ENCODE measurements at places on chromosomes 3 and 15.

GRCh38 chr3:108202834-108203233 lies 19.4 kb downstream of the IFT57 start:
- DNase-seq, result no peak

DNA sequence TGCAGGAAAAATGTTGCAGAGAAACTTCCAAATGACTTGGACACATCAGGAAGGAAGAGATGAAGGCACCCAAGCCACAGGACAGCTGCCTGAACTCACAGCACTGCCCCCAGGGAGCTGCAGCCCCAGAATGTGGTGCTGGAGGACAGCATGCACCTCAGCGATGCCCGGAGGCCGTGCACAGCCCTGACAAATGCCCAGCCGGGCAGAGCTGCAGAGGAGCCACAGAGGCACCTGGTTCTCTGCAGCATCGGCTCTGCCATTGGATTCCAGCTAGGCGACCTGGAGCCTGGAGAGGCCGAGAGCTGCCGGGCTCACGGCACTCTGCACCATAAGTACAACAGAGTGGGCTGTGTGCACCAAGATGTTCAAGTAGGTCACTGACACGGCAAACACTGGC lies 97.5 kb downstream of the OCA2 start:
- no peak for DNase-seq

DNA sequence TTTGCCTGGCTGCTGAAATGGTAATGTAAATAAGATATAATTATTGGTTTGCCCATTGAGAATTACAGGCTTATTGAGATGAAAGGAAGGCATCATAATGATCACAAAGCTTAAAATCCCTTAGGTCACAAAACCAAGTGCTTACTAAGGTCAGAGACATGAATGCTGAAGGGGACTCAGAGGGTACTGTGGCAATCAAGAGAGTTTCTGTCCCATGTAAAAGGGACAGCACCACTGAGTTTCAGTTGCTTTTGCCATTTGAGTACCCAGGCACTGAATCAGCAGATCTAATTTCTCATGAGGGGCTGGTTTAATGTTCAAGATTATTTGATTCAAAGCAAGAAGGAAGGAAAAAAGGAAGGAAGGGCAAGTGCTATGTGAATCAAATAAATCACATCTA lies 127.0 kb downstream of the PLOD2 start:
- no peak for DNase-seq

- DNase-seq, result peak; percentile 37
Observed at GRCh38 chr3:128878556-128879124, 780 bp upstream of the ACAD9 start.

- no peak for DNase-seq
Observed at GRCh38 chr3:23798876-23799275, 6.9 kb upstream of the UBE2E1 start.

- no peak for DNase-seq
Observed at GRCh38 chr3:16396202-16396601, 117.3 kb downstream of the RFTN1 start.

DNA sequence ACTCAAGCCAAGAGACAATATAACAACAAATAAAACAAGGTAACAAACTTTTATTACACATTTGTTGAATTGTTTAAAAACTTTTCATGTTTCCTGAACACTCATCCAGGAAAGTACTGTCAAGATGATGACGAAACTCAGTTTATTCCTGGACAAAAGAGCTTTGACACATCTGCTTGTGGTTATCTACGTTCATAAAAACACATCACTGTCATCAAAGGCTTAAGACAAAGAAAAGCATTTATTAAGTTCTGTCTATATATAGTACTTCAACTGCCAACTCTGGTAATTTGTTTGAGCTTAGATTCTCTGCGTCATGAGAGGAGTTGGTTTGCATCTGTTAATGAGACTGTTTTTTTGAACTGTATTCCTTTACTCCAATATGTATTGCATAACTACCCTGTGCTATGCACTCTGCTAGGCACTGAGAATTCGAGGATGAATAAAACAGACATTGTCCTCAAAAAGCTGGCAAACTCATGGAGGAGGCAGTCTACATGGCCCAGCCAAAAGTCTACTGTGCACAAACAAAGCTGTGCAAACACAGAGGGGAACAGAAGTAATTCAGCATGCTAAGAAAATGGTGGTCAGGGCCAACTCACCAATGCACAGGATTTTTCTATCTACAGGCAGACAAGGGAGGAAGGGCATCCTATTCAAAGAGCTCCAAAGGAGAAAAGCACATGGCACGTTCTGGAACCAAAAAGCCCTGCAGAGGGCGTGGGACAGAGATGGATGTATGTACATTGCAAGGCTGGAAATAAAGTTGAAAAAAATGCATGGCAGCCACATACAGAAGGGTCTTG lies 21.5 kb downstream of the PLD1 start:
- peak; percentile 67 for DNase-seq

DNA sequence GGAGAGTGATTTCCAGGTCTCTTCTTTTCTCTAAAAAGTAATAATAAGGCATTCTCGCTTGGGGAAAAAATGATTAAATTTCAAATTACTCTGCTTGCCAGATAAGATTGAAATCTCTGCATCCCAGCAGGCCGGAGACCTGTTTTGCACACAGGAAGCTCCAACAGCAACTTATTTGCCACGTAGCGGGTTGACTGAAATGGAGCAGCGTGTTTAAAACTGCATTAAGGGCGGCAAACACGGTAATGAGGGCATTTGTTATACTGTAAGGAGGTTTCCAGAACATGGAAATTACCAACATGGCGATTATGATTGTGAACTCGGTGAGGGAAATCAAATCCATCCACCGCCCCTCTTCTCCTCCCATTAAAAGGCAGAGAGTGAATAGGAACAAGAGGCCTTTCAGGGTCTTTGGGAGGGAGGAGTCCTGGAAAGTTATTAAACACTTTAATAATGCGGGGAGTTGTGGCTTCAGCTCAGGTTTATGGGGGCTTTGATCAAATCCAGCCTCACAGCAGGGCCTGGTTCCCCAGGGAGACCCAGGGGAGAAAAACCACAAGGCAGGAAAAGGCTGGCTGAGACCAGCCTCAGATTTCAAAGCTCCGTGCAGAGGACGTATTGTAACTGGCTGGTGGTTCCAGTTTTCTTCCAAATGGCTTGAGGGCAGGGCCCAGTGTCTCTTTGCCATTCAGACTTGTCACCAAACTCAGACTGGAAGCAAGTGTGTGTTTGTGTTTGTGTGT lies 242.3 kb downstream of the TLE3 start:
- DNase-seq, result no peak

DNA sequence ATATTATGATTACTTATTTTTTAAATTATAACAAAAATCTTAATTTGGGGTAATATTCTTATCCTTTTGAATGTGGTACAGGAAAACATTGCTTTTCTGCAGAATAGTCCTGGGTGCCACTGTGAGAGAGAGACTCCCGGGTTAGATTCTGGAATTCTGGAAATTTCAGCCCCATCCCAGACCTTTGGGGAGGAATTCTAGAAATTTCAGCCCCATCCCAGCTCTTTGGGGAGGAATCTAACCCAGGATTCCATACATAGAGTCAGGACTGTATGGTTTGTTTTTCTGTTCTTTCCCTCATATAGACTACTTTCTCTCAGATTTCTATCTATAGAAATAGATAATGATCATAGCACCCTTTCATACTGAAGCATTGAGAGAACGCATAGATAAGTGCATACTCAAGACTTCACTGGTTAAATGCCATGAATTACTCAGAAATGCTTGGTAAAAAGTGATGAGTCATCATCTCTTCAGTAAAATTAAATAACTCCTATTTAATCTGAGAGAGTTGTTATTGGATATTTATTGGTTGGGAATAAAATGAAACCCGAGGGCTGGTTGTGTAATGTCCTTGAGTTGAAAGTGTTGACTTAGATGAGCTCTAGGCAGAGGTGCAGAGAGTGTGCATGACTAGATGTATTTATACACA lies 8.3 kb downstream of the EIF2AK4 start:
- no peak for DNase-seq

DNA sequence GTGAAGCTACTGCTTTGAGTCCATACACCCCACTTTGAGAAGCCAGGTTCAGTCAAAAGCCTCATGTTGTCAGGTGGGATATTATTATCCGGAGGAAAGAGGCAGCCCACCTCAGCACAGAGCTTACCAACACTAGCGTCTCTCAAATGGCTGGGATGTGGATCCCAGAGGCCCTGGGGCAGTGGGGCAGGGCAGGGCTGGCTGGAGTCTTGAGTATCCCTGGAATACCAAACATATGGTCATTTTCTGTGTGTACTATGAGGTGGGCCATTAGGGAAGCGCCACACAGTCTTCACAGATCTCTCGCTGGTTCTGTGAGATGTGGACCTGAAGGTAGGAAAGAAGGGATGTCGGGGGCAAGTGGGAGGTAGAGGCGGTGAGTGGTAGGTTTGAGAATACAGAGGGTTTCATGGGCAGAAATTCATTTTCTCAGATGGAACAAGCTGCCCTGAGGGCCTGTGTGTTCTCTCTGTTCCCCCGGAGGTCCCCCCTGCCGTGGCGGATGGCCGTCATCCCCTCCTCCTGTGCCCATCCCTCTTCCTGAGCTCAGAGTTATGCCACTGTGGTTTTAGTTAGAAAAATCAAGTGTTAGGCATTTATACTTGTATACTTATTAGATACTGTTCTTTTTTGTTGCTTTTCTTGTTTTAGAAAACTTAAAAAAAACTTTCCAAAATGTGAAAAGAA lies 66.4 kb downstream of the USP13 start:
- no peak for DNase-seq

DNA sequence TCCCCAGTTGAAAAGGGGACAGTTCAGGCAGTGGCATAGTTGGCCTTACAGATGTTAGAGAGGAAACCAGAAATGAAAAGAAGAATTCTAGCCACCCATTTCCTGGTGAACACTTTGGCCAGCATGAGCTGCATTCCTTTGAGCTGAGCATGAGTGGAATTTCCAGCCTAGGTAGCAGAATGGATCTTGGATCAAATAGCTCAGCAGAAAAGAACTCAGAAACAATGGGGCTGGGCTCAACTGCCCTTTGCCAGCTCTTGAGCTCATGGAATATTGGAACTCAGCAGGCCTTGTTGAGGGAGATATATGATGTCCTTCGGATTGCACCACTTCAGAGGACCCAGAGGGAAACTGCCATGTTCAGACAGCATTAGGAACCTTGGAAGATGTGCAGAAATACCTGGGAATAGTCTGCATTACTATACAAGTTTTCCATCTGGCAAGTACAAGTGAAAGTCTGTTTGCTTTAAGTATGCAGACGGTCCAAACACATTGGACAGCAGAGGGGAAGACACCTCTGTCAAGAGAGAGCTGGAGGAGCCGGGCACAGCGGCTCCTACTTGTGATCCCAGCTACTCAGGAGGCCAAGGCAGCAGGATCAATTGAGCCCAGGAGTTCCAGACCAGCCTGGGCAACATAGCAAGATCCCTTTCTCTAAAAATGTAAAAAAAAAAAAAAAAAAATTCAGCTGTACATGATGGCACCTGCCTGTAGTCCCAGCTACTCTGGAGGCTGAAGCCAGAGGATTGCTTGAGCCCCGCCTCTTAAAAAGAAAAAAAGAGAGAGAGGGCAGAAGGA lies 3.1 kb upstream of the CDV3 start:
- DNase-seq, result peak; percentile 80

DNA sequence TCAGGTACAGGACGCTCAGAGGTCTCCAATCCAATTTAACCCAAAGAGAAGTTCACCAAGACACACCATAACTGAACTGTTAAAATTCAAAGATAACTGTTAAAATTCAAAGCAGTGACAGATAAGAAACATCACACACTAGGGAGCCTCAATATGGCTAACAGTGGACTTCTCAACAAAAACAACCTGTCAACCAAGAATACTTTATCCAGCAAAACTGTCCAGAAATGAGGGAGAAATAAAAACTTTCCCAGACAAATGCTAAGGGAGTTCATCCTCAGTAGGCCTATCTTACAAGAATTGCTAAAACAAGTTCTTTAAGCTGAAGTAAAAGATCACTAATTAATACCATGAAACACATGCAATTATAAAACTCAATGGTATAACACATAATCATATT lies 36.3 kb upstream of the MYLK start:
- DNase-seq, result no peak

- DNase-seq, result no peak
Observed at GRCh38 chr3:61876797-61877196, 315.4 kb downstream of the PTPRG start.

DNA sequence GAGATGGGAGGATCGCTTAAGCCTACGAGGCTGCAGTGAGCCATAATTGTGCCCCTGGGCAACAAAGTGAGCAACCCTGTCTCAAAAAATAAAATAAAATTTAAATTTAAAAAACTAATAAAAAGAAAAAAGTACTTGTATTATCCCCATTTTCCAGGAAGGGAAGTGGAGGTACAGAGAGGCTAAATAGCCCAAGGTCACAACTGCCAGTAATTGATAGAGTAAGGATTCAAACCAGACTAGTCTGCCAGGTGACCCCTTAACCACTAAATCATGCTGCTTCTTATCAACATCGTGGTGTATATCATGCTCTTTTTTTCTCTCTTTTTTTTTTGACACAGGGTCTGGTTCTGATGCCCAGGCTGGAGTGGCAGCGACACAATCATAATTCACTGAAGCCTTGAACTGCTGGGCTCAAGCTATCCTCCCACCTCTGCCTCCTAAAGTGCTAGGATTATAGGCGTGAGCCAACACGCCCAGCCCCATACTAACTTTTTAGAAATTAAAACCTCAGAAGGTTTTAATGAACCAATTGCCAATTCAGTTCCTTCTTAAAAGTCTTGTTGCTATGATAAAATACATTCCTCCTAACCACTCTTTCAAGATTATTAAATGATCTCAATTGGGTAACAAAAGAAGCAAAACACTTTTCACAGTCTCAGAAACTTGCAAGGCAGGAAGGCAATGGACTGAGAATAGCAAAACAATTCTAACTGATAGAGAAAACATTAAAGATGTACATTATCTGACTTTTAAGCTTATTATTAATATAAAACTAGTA lies 30.5 kb downstream of the HERC1 start:
- peak; percentile 15 for DNase-seq

- DNase-seq, result no peak
Observed at GRCh38 chr3:188026191-188026968, 127.6 kb upstream of the LPP start.

- no peak for DNase-seq
Observed at GRCh38 chr3:127394984-127395662, 107.3 kb upstream of the PRR20G start.

GRCh38 chr15:63971427-63971805 lies 74.9 kb downstream of the DAPK2 start:
- no peak for DNase-seq

DNA sequence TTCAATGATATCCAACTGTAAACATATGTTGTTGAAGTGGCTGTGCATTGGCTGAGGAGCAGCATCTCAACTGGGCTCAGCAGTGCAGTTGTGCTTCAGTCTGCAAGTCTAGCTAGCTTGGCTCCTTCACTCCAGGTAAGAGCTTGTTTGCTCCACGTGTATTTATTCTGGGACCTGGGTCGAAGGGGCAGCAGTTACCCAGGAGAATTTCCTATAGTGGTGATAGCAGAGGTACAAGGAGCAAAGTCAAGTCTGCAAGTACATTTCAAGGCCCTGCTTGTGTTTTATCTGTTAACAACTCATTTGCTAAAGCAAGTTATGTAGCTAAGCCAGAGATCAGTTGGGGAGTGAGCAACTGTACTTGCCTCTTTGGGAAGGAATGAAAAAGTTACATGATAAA lies 286.2 kb upstream of the UMPS start:
- no peak for DNase-seq

Measured in NCI-H226 (cell line).